ENCODE measurements at places on chromosomes 12 and 14. TPM values are rescaled to one million over a fixed set of nuclear protein-coding genes. Genes with fewer than 3 reads are reported as not detected.

Gene DPF3
- 2.3 TPM for polyA plus RNA-seq

Gene MYBPC1
- not detected for polyA plus RNA-seq

Gene MAP3K9
- 1.0 TPM for polyA plus RNA-seq

Gene TSPAN9
- polyA plus RNA-seq, result 62.4 TPM

Gene PRICKLE1
- polyA plus RNA-seq, result 3.9 TPM

Gene CLEC4A
- polyA plus RNA-seq, result 2.4 TPM

Gene SIX1
- 0.13 TPM for polyA plus RNA-seq

Gene TMEM121
- polyA plus RNA-seq, result 4.1 TPM

Gene C14orf132
- polyA plus RNA-seq, result 6.0 TPM

Gene SARNP
- 109 TPM for polyA plus RNA-seq

DNA sequence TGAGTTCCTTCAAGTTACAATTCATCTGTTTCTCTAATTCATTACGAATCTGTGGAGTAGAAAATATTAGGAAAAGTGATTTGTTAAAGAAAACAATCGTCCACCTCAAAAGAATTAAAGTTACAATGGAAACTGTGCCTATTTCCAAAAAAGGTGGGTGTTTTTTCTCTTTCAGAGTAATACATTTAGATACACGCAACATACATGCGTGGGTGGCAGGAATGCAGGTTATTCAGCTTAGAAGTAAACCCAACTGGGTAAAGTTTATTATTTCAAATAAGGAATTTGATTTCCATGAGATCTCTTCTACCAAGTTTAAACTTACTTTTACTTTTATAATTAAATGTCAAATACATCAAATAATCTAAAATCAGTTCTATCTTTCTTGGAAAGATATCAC lies 52.2 kb downstream of the SSH1 start:
- DNase-seq, result no peak

GRCh38 chr12:26123482-26123980 lies 1.3 kb downstream of the BHLHE41 start:
- no peak for DNase-seq

- peak; percentile 61 for DNase-seq
Measured at GRCh38 chr14:92959761-92960680, 37.1 kb downstream of the CHGA start.

DNA sequence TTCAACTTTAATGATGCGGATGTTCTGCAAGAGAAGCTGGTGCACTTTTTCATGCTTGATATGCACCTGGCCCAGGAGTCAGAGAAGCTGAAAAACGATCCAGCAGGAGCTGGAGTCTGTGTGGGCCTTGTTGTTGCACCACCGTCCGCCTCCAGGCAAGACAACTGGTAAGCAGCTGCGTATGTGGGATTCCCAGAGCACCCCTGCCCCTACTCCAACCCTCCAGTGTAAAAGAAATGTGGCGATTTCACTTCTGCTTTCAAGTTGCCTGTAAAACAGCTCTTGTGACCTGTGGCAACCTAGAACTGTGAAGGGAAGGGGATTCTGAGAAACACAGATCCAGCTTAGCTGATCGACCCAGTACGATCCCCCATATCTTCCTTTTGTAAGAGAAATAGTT lies 154.1 kb upstream of the PELI2 start:
- no peak for DNase-seq

- DNase-seq, result no peak
Measured at GRCh38 chr14:50333014-50333509, 20.9 kb downstream of the DMAC2L start.

- DNase-seq, result no peak
Measured at GRCh38 chr12:54026640-54027441, 1.4 kb upstream of the HOXC6 start.

- peak; percentile 87 for DNase-seq
Measured at GRCh38 chr14:75310295-75311111, 31.9 kb downstream of the FOS start.

DNA sequence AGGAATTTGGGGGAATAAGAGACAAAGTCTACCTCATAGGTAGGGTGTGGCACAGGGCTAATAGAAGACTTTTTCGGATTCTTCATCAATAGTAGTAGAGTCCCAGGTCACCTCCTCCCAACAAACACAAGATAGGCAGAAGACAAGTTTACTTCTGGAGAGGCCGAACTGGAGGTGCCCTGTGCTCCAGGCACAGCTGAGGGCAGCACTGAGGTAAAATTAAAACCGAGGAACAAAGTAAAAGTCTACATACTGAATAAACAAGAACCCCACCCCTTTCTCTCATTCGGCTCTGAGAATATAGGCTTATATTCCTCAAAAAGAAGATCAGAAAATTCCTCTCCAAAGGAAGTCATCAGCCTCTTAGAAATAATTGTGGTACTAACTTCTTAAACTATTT lies 161.5 kb downstream of the SEC23A start:
- no peak for DNase-seq

GRCh38 chr14:47442211-47442610 lies 233.2 kb downstream of the MDGA2 start:
- DNase-seq, result peak; percentile 19

DNA sequence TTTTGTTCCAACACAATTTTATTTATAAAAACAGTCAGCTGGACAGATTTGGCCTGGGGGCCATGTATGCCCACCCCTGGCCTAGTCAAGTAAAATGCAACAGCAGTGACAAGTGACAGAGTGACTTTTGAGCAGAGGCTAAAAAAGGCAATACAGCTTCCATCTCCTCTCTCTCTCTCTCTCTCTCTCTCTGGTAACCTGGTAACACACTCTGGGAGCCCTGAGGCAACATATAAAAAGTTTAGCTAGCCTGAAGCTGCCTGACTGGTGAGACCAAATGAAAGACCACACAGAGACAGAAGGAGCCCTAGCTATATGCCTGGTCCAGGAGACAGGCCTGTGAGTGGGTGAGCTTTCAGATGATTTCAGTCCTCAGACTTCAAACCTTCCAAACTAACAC lies 105.4 kb downstream of the DENND5B start:
- no peak for DNase-seq

- DNase-seq, result no peak
Measured at GRCh38 chr14:68874746-68875155, 81.9 kb upstream of the ZFP36L1 start.

GRCh38 chr12:48311313-48311712 lies 39.4 kb downstream of the ZNF641 start:
- DNase-seq, result no peak

DNA sequence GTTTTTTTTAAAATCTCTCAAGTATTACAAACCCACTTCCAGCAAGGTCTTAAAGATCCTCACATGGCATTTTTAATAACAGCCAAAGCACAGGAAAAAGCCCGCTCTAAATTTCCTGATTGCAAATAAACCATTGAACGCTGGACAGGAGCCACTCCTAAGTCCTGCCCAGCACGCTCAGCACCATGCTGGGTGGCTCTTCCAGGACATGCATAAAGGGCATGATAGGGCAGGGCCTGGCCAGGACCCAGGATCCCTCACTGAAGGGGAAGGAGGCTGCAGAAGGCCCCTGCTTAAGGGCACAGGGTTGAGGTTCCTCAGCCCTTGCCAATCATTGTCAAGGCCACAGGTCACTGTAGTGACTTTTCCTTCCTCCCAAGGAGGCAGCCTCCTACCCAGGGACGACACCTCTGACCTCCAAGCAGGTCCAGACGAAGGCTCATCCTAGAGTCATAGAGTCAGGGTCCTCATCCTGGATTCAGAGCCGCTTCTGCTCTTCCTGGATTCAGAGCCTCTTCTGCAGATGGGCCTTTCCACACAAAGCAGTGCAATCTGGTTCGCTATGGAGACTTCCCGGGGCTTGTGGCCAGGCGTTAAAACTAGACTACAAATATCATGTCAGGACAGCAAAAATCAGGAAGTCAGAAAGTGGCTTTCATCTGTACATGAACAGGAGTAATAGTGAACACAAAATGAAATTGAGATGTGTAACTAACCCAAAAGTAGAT lies 123.8 kb downstream of the GCH1 start:
- DNase-seq, result no peak

DNA sequence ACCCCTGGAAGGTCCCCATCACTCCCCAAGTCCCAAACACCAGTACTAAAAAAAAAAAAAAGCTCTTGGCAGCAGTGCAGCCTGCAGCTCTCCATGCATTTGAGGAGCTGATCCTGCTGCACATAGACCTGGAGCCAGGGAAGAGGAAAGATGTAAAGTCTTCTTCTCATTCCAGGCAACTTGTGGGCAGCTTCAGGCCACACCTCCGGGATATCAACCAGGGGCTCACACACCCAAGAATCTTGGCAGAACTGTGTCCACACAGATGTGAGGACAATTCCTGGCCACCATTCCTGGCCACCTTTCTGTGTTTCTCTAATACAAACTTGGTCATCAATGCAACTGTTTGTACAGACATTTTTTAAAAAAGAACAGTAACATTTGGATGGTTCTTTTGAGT lies 72.7 kb downstream of the TMEM132C start:
- no peak for DNase-seq

- peak; percentile 72 for DNase-seq
Measured at GRCh38 chr12:14367040-14367661, 1.7 kb downstream of the ATF7IP start.

DNA sequence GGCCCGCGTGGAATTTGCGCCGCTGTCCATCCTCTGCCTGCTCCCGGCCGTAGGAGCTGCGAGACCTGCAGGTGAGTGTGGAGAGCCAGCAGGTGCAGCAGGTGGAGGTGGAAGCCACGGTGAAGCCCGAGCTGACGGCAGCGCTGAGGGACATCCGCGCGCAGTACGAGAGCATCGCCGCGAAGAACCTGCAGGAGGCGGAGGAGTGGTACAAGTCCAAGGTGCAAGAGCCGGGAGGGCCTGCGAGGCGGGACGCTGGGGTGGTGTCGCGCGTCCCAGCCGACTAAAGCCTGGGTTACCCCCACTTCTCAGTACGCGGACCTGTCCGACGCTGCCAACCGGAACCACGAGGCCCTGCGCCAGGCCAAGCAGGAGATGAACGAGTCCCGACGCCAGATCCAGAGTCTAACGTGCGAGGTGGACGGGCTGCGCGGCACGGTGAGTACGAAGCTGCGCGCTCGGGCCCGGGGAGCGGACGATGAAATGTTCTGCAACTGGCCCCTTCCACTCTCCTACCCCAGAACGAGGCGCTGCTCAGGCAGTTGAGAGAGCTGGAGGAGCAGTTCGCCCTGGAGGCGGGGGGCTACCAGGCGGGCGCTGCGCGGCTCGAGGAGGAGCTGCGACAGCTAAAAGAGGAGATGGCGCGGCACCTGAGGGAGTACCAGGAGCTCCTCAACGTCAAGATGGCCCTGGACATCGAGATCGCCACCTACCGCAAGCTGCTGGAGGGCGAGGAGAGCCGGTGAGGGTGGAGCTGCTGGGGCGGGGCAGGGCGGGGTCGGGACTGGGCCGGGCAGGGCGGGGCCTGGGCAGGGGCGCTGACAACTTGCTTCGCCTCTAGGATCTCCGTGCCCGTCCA lies 2.1 kb downstream of the PRPH start:
- peak; percentile 38 for DNase-seq

- no peak for DNase-seq
Measured at GRCh38 chr14:23114669-23115038, 4.4 kb downstream of the CEBPE start.

- no peak for DNase-seq
Measured at GRCh38 chr14:70654632-70655031, 12.9 kb downstream of the TTC9 start.

DNA sequence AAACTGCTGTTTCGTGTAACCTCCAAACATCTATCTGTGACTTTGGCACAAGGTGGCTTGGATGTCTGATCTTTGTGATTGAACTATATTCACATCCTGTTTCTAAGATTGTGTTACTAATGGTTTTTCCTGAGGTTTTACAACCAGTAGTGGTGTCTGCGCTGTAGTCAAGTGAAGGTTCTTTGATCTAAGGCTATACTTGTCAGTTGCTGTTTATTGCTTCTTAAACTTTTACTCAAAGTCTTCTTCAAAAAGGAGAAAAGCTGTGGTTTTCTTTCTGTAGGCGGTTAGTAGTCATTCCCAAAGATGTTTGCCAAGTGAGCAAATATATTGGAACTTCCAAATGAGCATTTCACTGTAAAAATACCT lies 12.3 kb upstream of the CALM1 start:
- no peak for DNase-seq

DNA sequence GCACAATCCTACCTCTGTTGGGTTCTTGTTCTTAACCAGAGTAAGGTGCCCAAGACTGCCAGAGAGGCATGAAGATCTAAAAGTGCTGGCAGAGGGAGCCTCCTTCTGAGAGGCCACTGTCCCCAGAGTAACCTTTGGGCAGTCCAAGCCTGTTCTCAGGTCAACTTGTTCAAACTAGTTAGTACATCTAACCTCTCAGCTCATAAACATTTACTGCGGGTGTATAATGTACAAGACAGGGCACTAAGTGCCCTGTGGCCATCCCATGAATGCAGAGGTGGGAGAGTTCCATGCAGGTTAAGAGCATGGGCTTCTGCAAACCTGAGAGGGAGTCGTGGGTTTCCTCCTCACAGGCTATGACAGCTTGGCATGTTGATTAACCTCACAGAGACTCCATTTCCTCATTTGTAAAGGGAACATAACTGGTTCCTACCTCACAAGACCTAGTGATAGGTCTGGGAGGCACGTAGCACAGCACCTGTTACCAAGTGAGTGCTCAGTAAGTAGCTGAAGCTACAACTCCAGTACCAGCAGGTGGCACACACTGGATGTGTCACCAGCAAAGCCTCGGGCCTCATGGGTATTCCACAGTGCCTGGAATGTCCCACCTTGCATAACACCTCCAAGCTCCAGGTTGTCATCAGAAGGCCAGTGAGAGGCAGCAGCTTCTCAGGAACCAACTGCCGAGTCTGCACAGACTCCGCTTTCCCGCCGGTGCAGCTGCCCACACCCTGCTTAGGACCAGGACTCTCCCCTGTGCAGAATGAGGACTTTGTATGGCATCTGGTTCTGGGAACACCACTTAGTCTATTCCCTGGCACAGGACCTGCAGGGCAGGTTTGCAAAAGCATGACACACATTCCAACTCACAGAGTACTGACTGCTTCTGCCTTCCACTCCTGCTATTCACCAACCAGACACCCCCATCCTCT lies 4.4 kb downstream of the VDR start:
- peak; percentile 37 for DNase-seq

- DNase-seq, result no peak
Measured at GRCh38 chr14:76673261-76673660, 88.0 kb upstream of the VASH1 start.

DNA sequence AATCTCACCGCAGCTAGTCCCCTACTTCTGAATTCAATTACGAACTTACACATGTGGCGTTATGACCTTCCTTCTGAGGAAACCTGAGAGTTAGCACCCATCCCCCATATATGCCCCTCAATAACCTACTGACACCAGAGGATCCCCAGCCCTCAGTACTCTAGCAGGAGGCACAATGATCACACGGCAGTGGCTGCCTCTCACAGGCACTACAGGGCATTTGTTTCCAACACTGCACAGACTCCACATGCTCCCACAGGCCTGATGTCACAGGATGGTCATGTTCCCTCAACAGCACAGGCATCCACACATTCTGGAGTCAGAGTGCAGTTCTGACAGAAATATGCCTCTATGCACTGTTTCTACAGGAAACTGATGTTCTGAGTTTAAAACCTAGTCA lies 17.4 kb downstream of the PPP1CC start:
- DNase-seq, result no peak

- DNase-seq, result no peak
Measured at GRCh38 chr14:24032727-24033418, 18.9 kb upstream of the CARMIL3 start.

GRCh38 chr12:9081667-9082427 lies 33.9 kb downstream of the A2M start:
- DNase-seq, result no peak

Measured in kidney (tissue), 22 donors.